ENCODE measurements at places on chromosomes 1 and 21.

DNA sequence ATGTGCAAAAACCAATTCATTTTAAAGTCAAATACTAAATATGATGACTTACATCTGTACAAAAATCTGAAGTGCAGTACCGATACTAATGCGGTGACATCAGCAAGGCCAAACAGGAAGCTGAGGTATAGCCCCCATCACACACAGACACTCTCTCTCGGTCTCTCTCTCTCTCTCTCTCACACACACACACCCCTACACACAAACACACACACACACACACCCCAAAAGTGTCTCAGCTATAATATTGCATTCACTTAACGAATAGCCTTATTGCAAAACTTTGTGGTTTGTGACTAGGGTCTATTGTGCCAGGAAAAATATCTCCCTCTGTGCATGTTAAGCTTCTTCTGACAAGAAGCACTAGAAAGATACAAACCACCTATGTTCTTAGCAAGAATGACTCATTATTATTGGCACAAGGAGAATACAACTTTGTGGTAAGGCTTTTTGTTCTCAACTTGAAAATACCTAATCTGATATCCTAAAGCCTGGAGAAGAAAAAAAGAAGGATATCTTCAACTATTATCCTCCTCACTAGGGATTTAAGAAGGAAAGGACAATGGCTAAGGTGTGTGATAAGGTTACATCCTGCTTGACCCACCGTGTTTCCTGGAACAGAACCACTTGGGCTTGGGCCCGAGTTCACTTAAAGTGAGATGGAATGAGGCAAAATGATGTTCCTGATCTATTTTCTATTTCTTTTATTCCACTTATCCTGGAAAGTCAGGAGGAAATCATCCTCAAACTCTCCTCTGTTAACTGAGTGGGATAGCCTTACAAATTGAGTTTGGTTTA, 107.1 kb downstream of the NIBAN1 start:
- DNase-seq = peak; percentile 67

DNA sequence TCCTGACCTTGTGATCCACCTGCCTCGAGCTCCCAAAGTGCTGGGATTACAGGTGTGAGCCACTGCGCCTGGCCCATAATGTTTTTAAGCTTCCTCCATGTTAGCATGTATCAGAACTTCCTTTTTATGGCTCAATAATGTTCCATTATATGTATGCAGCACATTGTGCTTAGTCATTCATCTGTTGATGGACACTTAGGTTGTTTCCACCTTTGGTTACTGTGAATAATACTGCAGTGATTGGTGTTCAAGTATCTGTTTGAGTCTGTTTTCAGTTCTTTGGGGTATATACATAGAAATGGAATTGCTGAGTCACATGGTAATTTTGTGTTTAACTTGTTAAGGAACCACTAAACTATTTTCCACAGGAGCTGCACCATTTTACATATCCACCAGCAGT, 17.7 kb downstream of the CMPK1 start:
- no peak for DNase-seq

DNA sequence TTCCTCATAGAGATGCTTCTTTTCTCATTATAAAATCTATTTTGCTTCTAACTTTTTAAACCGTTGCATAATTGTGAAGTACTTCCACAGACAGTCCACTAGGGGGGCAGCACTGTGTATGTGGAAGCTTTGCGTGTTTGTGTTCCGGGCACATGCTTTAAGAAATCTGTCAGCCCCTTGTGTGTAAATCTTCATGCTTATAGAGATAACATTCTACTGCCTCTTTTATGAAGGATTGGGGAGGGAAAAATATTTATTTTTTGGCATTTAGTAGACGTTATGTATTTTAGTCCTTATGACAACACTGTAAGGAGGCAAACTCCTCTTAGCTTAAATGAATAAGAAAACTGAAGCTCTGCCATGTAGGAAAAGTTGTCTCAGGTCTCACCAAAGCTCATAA, 157.3 kb upstream of the PTGFR start:
- peak; percentile 5 for DNase-seq

DNA sequence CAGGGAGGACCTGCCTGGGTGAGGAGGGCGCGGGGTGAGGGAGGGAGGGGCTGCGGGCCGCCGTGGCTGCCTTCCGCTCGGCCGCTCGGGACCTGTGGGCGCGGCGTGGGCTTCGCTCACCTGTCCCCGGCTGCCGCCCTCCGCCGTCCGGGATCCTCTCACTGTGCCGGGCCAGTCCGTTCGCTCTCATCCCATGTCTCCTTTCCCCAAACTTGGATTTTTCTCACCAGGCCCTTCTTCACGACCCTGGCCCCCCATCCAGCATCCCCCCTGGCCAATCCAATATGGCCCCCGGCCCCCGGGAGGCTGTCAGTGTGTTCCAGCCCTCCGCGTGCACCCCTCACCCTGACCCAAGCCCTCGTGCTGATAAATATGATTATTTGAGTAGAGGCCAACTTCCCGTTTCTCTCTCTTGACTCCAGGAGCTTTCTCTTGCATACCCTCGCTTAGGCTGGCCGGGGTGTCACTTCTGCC, 362 bp downstream of the ZBTB48 start:
- peak; percentile 66 for DNase-seq

GRCh38 chr1:240362046-240362445, 249.9 kb downstream of the GREM2 start:
- no peak for DNase-seq

DNA sequence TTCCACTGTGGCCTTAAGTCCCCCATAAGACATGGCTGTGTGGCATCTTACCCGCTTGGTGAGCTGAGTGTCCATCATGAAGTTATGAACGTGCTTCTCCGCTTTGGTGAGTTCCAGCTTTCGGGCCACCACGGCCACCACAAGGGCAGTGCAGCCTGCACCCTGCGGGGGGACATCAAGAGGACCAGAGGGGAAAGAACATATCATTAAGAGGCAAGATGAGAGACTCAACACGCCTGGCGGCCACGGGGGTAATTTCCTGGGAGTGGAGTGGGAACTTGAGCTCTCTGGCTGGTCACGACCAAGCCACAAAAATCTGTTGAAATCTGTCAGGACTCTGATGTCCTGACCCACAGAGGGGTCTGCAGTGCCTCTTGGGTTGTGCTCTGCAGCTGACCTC, 117.9 kb upstream of the ADAR start:
- no peak for DNase-seq

- no peak for DNase-seq
Observed at GRCh38 chr1:174974711-174975119, 25.0 kb upstream of the CACYBP start.

GRCh38 chr1:41806472-41807155, 112.1 kb downstream of the HIVEP3 start:
- DNase-seq = no peak

DNA sequence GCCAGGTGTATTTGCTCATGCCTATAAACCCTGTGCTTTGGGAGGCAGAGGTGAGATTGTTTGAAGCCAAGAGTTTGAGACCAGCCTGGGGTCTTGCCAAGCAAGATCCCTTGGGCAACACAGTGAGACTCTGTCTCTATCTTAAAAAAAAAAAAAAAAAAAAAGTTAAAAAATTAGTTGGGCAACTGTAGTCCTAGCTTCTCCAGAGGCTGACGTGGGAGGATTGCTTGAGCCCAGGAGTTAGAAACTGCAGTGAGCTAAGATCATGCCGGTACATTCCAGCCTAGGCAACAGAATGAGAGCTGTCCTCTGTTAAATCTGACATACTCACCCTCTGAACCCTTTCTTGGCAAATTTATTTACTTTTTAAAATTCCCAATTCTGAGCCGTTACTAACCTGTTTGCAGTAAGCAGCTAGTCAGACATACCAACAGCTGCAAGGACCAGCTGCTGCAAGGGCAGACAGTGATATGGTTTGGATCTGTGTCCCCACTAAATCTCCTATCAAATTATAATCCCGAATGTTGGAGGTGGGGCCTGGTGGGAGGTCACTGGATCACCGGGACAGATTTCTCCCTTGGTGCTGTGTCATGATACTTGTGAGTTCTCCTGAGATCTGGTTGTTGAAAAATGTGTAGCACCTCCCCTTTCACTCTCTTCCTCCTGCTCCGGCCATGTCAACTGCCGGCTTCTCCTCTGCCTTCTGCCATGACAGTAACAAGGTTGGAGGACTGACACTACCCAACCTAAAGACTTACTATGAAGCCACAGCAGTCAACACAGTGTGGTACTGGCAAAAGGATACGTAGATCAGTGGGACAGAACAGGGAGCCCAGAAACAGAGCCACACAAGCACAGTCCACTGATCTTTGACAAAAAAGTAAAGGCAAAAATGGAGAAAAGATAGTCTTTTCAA, 10.6 kb downstream of the PARP1 start:
- no peak for DNase-seq

DNA sequence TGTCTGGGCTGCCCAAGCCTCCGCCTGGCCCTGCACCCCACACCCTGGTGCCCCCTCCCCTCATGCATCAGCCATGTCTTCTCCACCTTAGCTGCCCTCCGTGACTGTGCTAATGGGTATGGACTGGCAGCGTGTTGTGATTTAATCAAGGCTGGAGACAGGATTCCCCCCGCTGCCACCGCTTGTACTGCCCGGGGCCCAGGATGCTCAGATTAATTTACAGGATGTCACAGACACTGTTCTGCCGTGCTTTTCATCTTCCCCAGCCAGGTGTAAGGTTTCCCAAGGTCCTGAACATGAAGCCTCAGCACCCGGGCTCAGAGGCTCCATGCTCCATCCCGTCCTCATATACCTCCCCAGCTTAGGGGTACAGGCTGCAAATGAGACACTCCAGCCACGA, 66.3 kb downstream of the TAS1R2 start:
- DNase-seq = no peak

- DNase-seq = no peak
Observed at GRCh38 chr1:17305576-17306095, 2.4 kb upstream of the PADI4 start.

- DNase-seq = peak; percentile 29
Observed at GRCh38 chr1:24186993-24187790, at the start of gene IFNLR1. Gene IFNLR1, minus strand, starts transcription at chr1:24187289. Its CDS starts 41 bp downstream, at chr1:24187248.

DNA sequence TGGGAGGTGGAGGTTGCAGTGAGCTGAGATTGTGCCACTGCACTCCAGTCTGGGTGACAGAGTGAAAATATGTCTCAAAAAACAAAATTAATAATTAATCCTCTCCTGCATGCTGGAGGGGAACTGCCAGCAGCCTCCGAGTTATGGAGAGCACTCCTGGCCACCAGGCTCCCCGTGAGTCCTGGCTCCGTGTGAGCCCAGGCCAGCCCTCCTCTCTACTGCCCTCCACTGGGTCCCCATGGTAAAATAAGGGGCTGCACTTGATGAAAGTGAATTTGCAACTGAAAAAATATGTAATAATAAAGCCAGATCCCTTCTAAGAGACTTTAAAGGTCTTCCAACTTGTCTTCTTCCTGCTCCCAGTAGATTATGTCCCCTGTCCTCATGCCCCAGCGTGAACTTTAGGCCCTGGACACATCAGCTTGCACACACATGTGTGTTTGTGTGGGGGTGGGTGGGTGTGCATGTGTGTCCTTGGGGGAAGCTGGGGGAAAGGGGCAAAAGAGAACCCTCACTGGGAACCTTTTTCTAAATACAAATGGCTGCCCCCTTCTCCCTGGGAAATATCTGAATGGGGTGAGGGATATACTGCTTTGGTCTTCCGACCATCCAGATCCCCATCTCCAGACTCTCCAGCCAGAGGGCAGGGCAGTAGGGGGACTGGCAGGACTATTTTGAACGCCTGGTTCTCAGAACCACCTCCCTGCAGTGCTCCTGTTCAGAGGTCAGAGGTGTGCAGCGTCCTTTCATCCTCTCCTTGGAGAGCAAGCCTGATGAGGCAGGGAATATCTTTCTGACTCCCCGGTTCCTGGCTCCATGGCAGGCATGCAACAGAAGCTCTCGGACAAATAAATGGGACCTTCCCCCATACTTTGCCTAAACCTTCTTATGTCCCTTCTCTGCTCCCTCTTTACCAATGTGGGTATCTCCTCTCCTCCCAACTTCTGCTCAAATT, 26.2 kb downstream of the NEK2 start:
- no peak for DNase-seq
